ENCODE measurements at places on chromosomes 6 and 20. TPM values are rescaled to one million over a fixed set of nuclear protein-coding genes. Genes with fewer than 3 reads are reported as not detected.

The SLC4A11 gene
- 1.1 TPM for total RNA-seq

The CCN5 gene
- total RNA-seq: not detected

The HRH3 gene
- not detected for total RNA-seq

The LPA gene
- not detected for total RNA-seq

The SLC35D3 gene
- not detected for total RNA-seq

The ADGB gene
- not detected for total RNA-seq

The RUNX2 gene
- 39.3 TPM for total RNA-seq

The WFDC5 gene
- total RNA-seq: not detected

The ASIP gene
- not detected for total RNA-seq

The SLC52A3 gene
- total RNA-seq: not detected

The NDUFAF4 gene
- total RNA-seq: 41.6 TPM

The TMEM74B gene
- total RNA-seq: 0.09 TPM

The BMP5 gene
- not detected for total RNA-seq

The KCNK5 gene
- 10.9 TPM for total RNA-seq

The BTNL2 gene
- total RNA-seq: not detected

The SRMS gene
- total RNA-seq: not detected

The FAM83D gene
- total RNA-seq: 17.3 TPM

The TFAP2D gene
- total RNA-seq: not detected

The SLC22A16 gene
- total RNA-seq: 0.18 TPM

The CDK19 gene
- 26.2 TPM for total RNA-seq

The HLA-DRB5 gene
- total RNA-seq: 43.3 TPM

The LINC00237 gene
- total RNA-seq: not detected

The GNRH2 gene
- 1.7 TPM for total RNA-seq

The MCHR2 gene
- total RNA-seq: not detected

The COL9A3 gene
- total RNA-seq: 1.1 TPM

The RALGAPA2 gene
- 17.2 TPM for total RNA-seq

The PROKR2 gene
- total RNA-seq: not detected

The ZC3H12D gene
- total RNA-seq: 9.7 TPM

The PLCG1 gene
- 416 TPM for total RNA-seq

The IL22RA2 gene
- total RNA-seq: not detected

The LY6G6C gene
- 0.25 TPM for total RNA-seq

The NTSR1 gene
- total RNA-seq: 0.23 TPM

The PGC gene
- total RNA-seq: not detected

The TP53TG5 gene
- 0.09 TPM for total RNA-seq

The LY6G6D gene
- not detected for total RNA-seq

The ENPP4 gene
- 4.9 TPM for total RNA-seq

The C6orf58 gene
- not detected for total RNA-seq

The KIF6 gene
- total RNA-seq: 0.32 TPM

The TULP1 gene
- total RNA-seq: not detected

The PRPH2 gene
- not detected for total RNA-seq

The OPRM1 gene
- not detected for total RNA-seq

The SLC17A1 gene
- total RNA-seq: not detected

The CYP24A1 gene
- not detected for total RNA-seq

The CST11 gene
- not detected for total RNA-seq

The PSORS1C2 gene
- not detected for total RNA-seq

The FLRT3 gene
- total RNA-seq: not detected

The CST2 gene
- total RNA-seq: not detected

The NRN1 gene
- 0.86 TPM for total RNA-seq

The ZNF311 gene
- total RNA-seq: 0.66 TPM

The ID4 gene
- total RNA-seq: not detected

The SIM1 gene
- total RNA-seq: 0.07 TPM

The SIRPA gene
- 0.05 TPM for total RNA-seq

The FAM209A gene
- 1.5 TPM for total RNA-seq

The SPATS1 gene
- total RNA-seq: not detected

The FERMT1 gene
- total RNA-seq: 0.75 TPM

Measured in T-helper 2 cell treated with Interferon-gamma antibody and Interleukin-4, amounts not matched to agents 100 ng/mL and 5 ng/mL, for 36 hours (primary cell).